ENCODE measurements at places on chromosomes 4 and X.

DNA sequence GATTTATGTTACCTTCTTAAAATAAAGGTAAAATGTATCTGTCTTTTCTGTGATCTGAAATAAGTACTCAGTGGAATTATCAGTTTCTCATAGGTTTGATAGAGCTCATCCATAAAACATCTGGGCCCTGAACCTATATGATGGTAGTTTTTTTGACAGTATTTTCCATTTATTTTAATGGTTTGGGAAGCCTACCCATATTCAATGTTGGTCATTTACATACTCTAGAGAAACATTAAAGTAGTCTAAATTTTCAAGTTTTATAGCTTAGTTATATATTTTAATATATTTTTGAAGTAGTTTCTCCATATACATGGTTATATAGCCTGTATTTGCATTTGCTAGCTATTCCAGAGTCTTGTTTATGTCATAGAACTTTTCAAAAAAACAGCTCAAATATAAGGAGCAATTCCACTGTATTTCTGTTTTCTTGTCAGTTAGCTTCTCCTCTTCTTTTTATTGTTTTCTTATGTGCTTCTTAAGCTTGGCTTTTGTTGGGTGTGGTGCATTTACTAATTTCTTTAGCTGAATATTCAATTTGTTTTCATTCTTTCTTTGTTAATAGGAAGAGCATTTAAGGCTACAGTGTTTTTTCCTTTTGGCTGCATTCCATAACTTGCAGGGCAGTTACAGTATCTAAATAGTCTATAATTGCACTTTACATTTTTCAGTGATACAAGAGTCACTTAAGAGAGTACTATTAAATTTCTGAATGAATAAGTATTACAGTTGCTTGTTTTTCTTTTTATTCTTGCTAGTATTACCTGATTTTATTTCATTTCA is 181.4 kb downstream of the DKK2 start:
- no peak for DNase-seq

- DNase-seq = peak; percentile 81
Measured at GRCh38 chr4:27278615-27279375, 418.2 kb downstream of the STIM2 start.

DNA sequence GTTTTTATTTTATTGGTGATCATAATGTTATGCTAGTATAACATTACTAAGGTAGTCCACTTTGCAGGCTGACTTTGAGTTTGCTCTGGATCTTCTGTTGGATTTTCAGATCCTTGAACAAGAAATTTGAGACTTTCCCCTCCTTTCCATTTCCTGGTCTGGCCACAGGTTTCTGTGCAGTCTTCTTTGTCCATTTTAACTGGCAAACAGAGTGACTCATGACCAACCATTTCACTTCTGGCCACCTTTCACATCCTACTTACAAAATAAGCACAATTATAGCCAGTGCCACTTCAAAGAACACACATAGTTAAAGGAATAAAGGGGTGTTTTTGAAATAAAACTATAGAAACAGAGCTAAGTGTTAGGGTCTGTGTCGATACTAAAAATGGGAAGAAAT is 8.4 kb downstream of the ANK2 start:
- DNase-seq = no peak

- no peak for DNase-seq
Measured at GRCh38 chr4:94357624-94358023, 15.0 kb upstream of the HPGDS start.

DNA sequence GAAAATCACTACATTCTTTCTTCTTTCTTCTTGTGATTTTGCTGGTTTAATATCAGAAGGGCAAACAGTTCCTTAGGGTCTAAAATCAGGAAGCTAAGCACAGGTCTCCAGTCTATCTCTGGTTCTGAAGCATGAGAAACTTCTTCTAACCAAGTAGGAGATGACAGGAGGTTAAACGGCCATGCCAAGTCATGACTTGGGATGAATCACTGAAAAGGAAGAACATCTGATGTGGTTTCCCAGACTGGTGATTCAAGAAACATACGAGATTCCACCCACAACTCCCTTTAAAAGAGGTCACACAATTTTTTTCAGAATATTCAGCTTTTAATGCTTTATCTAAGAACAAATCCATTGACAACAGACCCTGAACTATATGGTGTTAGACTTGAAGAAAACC is 684.0 kb upstream of the PRKX start:
- DNase-seq = no peak

DNA sequence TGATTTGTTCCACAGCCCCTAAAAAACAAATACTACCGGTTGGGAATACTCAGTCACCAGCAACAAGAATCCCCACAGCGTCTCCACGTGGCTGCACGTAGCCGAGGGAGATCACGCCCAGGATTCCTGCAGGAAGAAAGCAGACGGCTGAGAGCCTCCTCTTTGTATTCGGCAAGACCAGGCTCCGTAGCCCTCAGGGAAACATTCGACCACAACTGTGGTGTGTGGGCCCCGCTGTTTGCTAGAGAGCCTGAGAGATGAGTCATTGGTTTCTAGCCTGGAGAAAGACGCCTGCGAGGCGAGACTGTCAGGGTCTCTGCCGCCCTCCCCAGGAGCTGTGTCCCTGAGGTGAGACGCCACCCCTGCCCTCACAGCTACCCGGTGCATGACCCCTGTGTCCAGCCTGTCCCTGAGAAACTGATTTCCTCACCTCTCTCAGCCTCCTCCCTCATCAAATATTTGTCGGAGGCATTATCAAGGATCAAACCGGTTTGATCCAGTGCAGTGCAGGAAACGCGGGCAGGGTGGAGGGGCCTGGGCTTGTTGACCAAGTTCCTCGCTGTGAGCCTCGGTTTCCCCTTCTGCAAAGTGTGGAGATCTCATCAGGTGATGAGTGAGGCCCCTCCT is 4.7 kb upstream of the S100P start:
- DNase-seq = no peak

DNA sequence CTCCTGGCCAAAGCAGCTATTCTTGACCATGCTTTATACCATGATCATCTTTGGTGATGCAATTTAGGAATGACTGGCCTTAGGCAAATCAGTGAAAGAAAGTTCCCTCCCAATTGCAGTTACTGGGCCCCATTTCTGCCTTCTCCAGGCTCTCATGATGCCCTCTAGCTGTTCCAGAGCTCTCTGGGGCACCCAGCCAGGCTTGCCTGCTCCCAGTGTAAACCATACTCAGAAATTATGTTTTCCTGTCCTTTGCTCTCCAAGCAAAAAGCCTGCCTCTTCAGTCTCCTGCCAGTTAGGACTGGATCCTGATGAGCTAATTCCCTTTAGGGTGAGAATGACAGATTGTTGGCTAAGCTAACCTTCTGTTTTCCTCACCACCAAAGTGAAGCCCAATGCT is 85.3 kb upstream of the RBPJ start:
- DNase-seq = peak; percentile 31

- DNase-seq = no peak
Measured at GRCh38 chr4:80183250-80184052, 13.9 kb upstream of the PRDM8 start.

DNA sequence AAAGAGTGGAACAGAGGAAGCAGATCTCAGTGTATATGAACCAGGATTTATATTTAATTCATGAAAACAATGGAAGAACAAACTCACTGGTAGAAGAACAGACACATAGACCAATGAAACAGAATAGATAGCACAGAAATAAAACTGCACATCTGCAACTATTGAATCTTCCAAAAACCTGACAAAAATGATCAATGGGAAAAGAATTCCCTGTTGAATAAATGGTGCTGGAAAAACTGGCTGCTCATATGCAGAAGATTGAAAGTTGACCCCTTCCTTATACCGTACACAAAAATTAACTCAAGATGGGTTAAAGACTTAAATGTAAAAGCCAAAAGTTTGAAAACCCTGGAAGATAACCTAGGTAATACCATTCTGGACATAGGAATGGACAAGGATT is 391.0 kb downstream of the MAGEB5 start:
- DNase-seq = no peak

GRCh38 chr4:184790826-184791225 is 34.9 kb downstream of the ACSL1 start:
- DNase-seq = no peak

DNA sequence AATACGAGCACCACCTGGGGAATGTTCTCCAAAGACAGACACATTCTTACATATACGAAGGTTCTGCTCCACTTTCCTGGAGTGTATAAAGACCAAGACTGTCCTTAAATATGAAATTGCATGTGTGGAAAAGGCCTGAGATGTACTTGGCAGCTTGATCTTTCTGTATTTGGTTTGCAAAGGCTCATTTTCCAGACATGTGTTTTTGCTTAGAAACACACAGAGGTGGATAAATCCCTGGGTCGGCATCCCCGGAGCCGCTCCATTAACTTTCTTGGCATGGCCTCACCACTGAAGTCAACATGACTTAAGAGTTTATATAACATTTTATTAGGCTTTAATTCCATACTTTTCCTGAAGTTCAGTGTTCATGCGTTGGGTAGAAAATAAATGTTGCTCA is 239.4 kb downstream of the LDB2 start:
- DNase-seq = no peak

DNA sequence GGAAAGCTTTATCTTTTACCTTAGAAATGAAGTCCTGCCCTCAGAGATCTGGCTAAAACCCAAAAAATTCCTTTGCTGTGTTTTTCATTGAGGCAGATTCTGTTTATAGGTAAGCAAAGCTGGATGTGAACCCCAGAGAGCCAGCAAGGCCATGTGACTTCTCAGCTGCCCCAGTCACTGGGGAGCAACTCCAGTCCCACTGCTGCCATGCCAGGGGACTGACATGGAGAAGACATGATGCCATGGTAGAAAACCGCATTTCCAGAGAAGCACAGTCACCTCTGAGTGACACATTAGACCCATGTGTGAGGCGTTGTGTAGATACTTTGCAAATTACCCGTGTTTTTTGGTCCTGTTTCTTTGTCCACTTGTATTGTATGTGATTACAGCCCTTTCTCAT is 45.4 kb downstream of the PTTG2 start:
- DNase-seq = no peak
